ENCODE measurements at places on chromosomes 12 and 14.

GRCh38 chr12:113436586-113436985 lies 14.4 kb downstream of the SDSL start:
- H3K27me3 ChIP-seq: peaks cover 3% of the 10 kb centered on the region
- no peaks in the 10 kb centered on the region for H3K4me1 ChIP-seq
- no peaks in the 10 kb centered on the region for H3K36me3 ChIP-seq
- H3K4me3 ChIP-seq: no peak overlapping the region
- H3K27ac ChIP-seq: no peak overlapping the region

DNA sequence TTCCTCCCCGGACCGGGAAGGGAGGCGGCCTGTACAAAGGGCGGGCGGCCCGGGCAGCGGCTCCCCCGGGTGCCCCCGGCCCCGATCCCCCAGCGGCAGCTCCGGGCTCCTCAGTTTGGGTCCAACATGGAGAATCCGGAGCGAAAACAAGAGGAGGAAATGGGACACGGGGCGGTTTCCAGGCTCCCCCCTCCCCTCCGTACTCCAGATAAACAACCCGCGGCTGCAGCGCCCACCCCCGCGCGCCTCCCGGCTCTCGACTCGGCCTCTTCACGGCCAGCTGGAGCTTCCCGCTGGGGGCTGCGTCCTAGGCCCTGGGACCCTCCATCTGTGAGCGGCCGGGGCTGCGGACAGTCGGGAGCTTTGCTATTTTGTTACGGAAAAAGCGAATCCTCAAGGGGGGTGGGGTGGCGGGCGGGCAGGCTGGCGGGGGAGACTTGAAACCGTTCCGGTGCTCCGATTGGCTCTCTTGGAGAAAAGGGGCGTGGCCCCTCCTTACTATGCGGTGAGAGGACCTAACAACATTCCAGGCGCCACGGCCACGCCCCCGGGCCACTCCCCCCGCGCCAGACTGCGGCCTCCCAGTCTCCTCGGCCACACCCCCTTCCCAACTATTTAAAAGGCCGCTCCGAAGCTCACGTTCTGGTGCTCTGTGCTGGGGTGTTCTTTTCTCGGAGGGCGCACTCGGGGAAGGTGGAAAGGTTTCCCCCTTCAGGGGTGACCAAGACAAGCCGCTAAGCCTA lies at the start of gene CTDSP2:
Gene CTDSP2 (minus strand): TSS at position 153 of the 743 bp plus-strand sequence. CDS start 294 bp downstream, outside the sequence.
- H3K4me1 ChIP-seq: peaks cover 47% of the 10 kb centered on the region
- peak; percentile 78 for DNase-seq
- peak within 1 kb of the TSS; percentile 86 for H3K4me3 ChIP-seq
- no peaks in the 10 kb centered on the region for H3K27me3 ChIP-seq
- H3K27ac ChIP-seq: peak within 1 kb of the TSS; percentile 91

DNA sequence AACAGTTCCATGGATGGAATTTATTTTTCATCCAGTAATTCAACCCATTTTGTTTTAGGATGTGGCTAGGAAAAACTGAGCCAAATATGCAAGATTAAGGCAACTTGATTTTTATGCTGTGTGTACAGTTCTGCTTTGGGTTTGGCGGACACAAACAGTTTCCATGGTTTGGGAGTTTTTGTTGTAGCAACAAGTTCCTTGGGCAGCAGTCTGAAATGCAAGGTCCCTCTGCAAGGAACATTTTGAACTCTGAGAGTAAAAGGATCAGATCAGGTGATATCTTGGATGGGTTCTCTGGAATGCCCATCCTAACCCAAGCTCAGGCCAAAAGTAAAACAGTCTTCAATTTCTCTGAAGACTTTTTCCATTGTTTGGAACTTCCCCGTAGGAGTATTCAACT lies 161.2 kb downstream of the TMX1 start:
- H3K27me3 ChIP-seq: peaks cover 3% of the 10 kb centered on the region
- H3K4me1 ChIP-seq: no peaks in the 10 kb centered on the region
- no peak overlapping the region for H3K27ac ChIP-seq
- no peaks in the 10 kb centered on the region for H3K36me3 ChIP-seq
- H3K4me3 ChIP-seq: no peak overlapping the region
- no peak for DNase-seq

DNA sequence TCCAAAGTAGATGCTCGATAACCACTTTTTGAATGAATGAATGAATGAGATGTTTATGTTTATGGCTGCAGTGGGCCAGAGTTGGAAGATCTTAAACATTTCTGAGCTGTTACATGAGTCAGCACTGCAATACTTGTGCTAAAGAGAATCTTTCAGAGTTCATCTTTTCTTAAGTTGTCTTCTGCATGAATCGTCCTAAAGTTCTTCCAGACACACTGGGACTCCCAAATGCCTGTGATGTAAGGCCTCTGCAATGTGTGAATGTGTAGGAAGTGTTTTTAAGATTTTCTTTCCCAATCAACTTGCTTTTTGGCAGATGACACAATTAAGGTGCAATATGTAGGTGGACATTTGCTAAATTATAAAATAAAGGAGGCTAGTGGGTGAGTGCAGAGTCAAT lies 50.3 kb upstream of the TRIM9 start:
- H3K4me3 ChIP-seq: no peak overlapping the region
- no peaks in the 10 kb centered on the region for H3K36me3 ChIP-seq

- H3K4me3 ChIP-seq: no peak overlapping the region
- H3K27me3 ChIP-seq: no peaks in the 10 kb centered on the region
- H3K36me3 ChIP-seq: no peaks in the 10 kb centered on the region
- peak; percentile 21 for DNase-seq
- H3K4me1 ChIP-seq: no peaks in the 10 kb centered on the region
- no peak overlapping the region for H3K27ac ChIP-seq
Observed at GRCh38 chr14:67166450-67166853, 22.8 kb upstream of the GARIN2 start.

- no peak overlapping the region for H3K27ac ChIP-seq
- H3K4me1 ChIP-seq: no peaks in the 10 kb centered on the region
- H3K36me3 ChIP-seq: no peaks in the 10 kb centered on the region
- H3K27me3 ChIP-seq: no peaks in the 10 kb centered on the region
- no peak for DNase-seq
Observed at GRCh38 chr14:101198398-101199027, 295.0 kb upstream of the RTL1 start.

GRCh38 chr12:22223356-22223755 lies 111.2 kb downstream of the ST8SIA1 start:
- H3K27me3 ChIP-seq: no peaks in the 10 kb centered on the region
- H3K4me1 ChIP-seq: peaks cover 5% of the 10 kb centered on the region
- H3K36me3 ChIP-seq: no peaks in the 10 kb centered on the region
- no peak overlapping the region for H3K4me3 ChIP-seq

GRCh38 chr14:101839236-101839635 lies 77.7 kb downstream of the PPP2R5C start:
- peak; percentile 70 for DNase-seq
- peaks cover 48% of the 10 kb centered on the region for H3K36me3 ChIP-seq
- H3K4me3 ChIP-seq: no peak overlapping the region

- no peak overlapping the region for H3K27ac ChIP-seq
- no peak for DNase-seq
- H3K4me1 ChIP-seq: no peaks in the 10 kb centered on the region
- no peaks in the 10 kb centered on the region for H3K27me3 ChIP-seq
Observed at GRCh38 chr12:50276912-50277671, 6.2 kb downstream of the LIMA1 start.

DNA sequence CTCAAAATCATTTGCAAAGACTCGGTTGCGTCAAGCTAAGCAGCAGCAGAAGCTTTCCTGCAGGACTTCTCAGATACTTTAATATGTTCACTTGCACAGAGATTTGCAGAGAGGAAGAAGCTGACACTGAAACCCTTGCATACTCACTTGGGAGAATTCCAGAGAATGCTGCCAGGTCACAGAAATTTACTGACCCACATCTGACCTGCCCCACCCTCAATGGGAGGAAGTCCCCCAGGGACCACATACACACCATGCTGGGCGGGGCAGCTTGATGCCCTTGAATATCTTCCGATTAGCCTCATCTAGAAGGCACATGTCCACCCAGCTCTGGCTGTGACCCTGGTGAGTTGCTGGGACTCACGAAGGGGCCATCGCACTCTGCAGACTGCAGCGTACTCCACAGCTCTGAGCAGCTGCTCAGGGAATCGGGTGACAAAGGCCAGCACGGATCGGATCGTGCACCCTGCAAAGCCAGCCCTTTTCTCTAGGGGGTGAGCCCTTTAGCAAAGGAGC lies 83.2 kb downstream of the ITPK1 start:
- peaks cover 3% of the 10 kb centered on the region for H3K36me3 ChIP-seq
- DNase-seq: peak; percentile 38
- H3K4me3 ChIP-seq: no peak overlapping the region
- peaks cover 26% of the 10 kb centered on the region for H3K4me1 ChIP-seq
- H3K27me3 ChIP-seq: no peaks in the 10 kb centered on the region

GRCh38 chr14:64502456-64502855 lies 1.2 kb downstream of the ZBTB25 start:
- peak overlapping the region; percentile 96 for H3K4me3 ChIP-seq
- no peak for DNase-seq
- H3K27me3 ChIP-seq: no peaks in the 10 kb centered on the region
- peaks cover 13% of the 10 kb centered on the region for H3K36me3 ChIP-seq

DNA sequence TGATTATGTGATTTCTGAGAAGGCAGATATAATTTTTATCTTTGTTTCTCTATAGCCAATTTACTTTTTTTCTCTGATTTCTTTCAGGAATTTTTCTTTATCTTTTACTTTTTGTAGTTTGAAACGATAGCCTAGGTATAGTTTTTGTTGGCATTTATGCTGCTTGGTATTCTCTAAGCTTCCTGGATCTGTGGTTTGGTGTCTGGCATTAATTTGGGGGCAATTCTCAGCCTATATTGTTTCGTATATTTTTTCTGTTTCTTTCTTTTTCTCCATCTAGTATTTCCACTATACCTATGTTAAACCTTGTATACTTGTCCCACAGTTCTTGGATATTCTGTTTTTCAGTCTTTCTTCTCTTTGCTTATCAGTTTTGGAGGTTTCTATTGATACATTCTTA lies 45.0 kb downstream of the CRADD start:
- H3K36me3 ChIP-seq: no peaks in the 10 kb centered on the region

DNA sequence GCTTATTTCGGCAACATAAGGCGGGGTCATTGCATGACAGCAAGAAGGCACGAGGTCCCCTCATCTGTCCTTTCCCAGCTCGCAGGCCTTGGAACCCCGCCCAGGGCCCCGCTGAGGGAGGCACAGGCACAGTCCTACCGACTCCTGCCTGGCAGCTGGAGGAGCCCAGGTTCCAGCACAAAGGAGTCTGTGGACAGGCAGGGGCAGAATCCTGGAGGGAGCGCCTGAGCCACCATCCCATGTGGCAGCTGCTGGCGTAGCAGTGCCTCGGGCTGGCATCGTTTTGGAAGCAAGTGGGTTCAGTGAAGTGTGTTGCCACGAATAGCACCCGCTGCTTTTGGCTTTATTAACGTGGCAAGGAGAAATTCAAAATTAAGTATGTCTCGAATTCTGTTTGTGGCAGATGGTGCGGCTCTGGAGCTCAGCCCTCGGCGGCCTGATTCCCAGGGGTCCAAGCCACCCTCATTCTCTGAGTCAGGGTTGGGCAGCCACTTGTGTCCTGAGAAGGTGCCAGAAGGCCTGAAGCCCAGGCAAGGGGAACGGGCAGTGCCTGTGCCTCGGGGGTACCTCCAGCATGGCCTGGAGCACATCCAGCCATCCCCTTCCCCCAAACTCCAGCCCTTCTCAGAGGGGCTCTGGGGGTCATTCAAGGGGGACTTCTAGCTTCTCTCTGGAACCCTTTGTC lies 35.9 kb downstream of the SLC8B1 start:
- H3K27ac ChIP-seq: no peak overlapping the region
- DNase-seq: no peak
- H3K4me1 ChIP-seq: peaks cover 12% of the 10 kb centered on the region
- no peak overlapping the region for H3K4me3 ChIP-seq

DNA sequence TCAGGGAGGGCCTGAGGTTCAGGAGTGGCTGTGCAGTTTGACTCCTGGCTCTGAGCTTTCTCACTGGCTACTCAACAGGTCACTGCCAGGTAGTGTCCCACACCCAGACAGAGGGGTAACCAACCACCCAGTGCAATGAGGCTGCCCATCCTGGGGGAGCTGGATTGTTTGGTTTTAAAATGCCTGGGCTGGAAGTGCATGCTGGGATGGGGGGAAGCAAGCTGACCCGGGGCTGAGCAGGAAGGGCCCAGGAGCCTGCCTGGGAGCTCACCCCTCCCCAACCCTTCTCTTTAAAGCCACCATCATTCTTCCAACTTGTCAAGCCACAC lies 12.6 kb upstream of the ABHD12B start:
- no peaks in the 10 kb centered on the region for H3K27me3 ChIP-seq
- H3K4me1 ChIP-seq: peaks cover 11% of the 10 kb centered on the region
- no peaks in the 10 kb centered on the region for H3K36me3 ChIP-seq
- peak overlapping the region; percentile 83 for H3K4me3 ChIP-seq

DNA sequence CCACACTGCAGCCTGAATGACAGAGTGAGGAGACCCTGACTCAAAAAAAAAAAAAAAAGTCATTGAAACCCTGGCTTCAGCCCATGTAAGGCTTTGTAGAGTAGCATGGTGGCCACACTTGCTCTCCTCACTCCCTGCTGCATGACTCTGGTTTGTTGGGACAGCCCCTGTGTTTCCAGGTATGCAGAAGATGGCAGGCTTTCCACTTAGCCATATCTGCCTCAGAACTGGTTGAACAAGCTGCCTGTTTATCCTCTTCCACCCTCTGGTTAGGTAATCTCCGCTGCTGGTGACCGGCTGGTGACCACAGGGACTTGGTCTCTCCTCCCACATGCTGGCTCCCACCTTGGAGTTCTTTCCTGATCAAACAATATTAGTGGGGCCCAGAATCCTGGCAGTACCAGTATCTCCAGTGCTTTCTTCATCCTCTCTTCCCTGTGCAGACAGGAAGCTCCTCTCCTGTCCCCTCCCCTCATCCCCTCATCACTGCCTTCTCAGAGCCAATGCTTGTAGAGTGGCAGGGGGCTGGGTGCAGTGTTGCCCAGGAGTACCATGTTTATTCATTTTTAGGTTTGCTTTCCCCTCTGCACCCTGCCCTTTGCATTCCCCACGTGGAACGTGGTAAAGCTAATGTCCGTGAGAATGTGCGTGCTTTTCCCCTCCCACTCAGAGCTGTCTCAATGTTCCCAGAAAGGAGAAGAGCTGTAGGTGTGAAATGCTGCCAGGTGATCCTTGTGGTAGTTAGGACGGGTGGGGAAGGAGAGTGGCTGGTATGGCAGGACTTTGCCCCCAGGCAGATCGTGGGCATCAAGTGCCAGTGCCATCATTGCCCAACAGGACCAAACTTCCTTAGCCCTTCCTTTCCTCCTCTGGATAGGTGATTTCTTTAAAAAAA lies 11.3 kb downstream of the ABHD12B start:
- no peak overlapping the region for H3K4me3 ChIP-seq
- H3K27ac ChIP-seq: no peak overlapping the region
- no peaks in the 10 kb centered on the region for H3K36me3 ChIP-seq
- no peak for DNase-seq
- no peaks in the 10 kb centered on the region for H3K4me1 ChIP-seq
- H3K27me3 ChIP-seq: no peaks in the 10 kb centered on the region

DNA sequence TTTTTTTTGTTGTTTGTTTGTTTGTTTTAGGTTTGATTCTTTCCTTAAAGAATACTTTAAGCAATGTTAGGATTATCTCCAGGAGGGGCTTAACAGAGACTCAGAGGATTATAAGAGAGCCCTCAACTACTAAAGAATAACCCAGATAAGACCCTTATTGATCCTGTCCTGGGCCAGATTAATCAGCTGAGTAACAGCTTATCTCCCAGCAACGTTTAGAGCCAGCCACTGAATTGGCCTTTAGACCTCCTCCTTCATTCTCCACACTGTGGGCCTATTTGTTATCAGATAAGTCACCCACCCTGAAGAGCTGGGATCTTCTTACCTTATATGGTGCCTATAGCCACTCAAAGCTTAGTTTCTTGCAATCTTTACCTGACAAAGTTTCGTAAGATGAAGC lies 71.1 kb downstream of the FIGNL2 start:
- peaks cover 2% of the 10 kb centered on the region for H3K27me3 ChIP-seq
- no peaks in the 10 kb centered on the region for H3K4me1 ChIP-seq
- no peaks in the 10 kb centered on the region for H3K36me3 ChIP-seq
- no peak overlapping the region for H3K27ac ChIP-seq
- no peak overlapping the region for H3K4me3 ChIP-seq
